ENCODE measurements at places on chromosomes 7 and 10. TPM values are rescaled to one million over a fixed set of nuclear protein-coding genes. Genes with fewer than 3 reads are reported as not detected.

The STYXL1 gene
- 77.7 TPM for total RNA-seq

The AGR3 gene
- total RNA-seq = not detected

The VSTM4 gene
- total RNA-seq = not detected

The PLPP4 gene
- total RNA-seq = 69.2 TPM

The CLCN1 gene
- total RNA-seq = not detected

The H2BK1 gene
- total RNA-seq = not detected

The P4HA1 gene
- 165 TPM for total RNA-seq

The SYNPO2L gene
- not detected for total RNA-seq

The NEBL gene
- total RNA-seq = 0.05 TPM

The DBF4 gene
- 62.1 TPM for total RNA-seq

The RAB19 gene
- not detected for total RNA-seq

The CALY gene
- not detected for total RNA-seq

The PRXL2A gene
- total RNA-seq = 32.4 TPM

The TMEM26 gene
- total RNA-seq = 5.7 TPM

The GDF2 gene
- total RNA-seq = not detected

The PLAC9 gene
- total RNA-seq = not detected

The FAM25G gene
- not detected for total RNA-seq

The GLI3 gene
- 4.4 TPM for total RNA-seq

The UTF1 gene
- not detected for total RNA-seq

The PDK4 gene
- total RNA-seq = 1.1 TPM

The ZNF239 gene
- 1.3 TPM for total RNA-seq

The PRSS37 gene
- total RNA-seq = not detected

The PPP1R3A gene
- not detected for total RNA-seq

The IL2RA gene
- not detected for total RNA-seq

The GNAI1 gene
- total RNA-seq = 48.1 TPM

The AGAP9 gene
- 2.2 TPM for total RNA-seq

The HOXA5 gene
- total RNA-seq = 0.69 TPM

The GDF10 gene
- total RNA-seq = not detected

The CFAP46 gene
- total RNA-seq = not detected

The OR2A1 gene
- 0.05 TPM for total RNA-seq

The SFTPD gene
- total RNA-seq = not detected

The UCN3 gene
- not detected for total RNA-seq

The SPDYE8 gene
- not detected for total RNA-seq

The ANK3 gene
- 4.1 TPM for total RNA-seq

The TMEM196 gene
- not detected for total RNA-seq

The PTPRN2 gene
- 2.3 TPM for total RNA-seq
